ENCODE measurements at places on chromosomes 7 and 10.

- no peak for DNase-seq
These were observed 51.1 kb downstream of the COL17A1 start for GRCh38 chr10:104034401-104035193.

- DNase-seq, result no peak
These were observed 2.7 kb downstream of the TRUB1 start for GRCh38 chr10:114940735-114941134.

GRCh38 chr10:15223174-15223573, 54.7 kb upstream of the NMT2 start:
- no peak for DNase-seq

GRCh38 chr7:108813251-108814014, 243.8 kb downstream of the DNAJB9 start:
- DNase-seq, result no peak

- no peak for DNase-seq
These were observed 6.0 kb downstream of the AKR1B10 start for GRCh38 chr7:134533288-134533771.

DNA sequence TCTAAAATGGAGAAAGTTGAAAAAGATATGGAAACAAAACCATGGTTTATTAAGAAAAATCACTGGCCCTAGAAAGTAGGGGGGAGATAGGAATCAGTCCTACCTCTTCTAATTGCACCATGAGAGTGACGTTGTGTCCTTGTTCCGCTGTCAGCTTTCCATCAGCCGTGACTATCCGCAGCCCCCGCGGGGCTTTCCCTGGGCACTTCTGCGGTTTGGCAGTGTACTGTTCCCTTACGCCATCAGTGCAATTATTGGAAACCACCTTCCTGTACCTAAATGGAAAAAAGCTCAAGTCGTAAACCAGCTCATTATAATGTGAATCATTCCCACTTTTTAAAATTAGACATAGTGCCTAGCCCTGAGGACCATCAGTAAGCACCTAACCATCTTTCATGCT, 512.2 kb downstream of the SORCS1 start:
- no peak for DNase-seq

- DNase-seq, result no peak
These were observed 33.1 kb downstream of the HBP1 start for GRCh38 chr7:107201795-107202450.

GRCh38 chr10:60441515-60441914, 51.8 kb upstream of the ANK3 start:
- DNase-seq, result no peak

DNA sequence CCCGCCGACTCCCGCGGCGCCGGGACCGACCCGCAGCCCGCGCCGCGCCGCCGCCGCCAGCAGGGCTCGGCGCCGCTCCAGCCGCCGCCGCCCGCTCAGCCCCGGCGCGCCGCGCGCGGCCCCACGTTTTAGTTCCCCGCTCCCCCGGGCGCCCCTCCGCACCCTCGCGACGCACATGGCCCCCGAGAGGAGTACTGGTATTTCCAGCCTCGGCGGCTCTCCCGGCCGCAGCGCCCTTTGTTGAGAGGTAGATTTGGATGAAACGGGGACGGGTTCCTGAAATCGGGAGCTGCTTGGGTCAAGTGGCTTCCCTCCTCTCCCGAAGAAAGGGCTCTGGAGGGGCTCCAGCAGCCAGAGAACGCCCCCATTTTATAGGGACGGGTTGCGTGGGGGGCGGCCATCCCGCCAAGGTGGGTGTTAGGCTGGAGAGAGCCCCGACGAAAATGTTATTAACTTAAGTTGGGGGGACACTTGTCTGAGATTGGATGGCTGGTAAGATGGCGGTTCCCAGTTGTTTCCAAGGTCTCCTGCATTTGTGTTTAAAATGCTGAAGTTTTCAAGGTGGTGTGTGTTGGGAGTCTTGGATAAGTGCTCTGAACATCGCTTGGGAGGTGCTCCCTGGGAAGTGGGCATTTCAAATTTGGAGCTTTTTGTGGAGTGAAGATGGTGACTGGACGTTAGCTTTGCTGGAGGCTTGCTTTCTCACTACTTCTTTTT, 1.2 kb downstream of the BMI1 start:
- DNase-seq, result no peak

- DNase-seq, result no peak
These were observed 207.6 kb downstream of the GLI3 start for GRCh38 chr7:42029405-42029804.

DNA sequence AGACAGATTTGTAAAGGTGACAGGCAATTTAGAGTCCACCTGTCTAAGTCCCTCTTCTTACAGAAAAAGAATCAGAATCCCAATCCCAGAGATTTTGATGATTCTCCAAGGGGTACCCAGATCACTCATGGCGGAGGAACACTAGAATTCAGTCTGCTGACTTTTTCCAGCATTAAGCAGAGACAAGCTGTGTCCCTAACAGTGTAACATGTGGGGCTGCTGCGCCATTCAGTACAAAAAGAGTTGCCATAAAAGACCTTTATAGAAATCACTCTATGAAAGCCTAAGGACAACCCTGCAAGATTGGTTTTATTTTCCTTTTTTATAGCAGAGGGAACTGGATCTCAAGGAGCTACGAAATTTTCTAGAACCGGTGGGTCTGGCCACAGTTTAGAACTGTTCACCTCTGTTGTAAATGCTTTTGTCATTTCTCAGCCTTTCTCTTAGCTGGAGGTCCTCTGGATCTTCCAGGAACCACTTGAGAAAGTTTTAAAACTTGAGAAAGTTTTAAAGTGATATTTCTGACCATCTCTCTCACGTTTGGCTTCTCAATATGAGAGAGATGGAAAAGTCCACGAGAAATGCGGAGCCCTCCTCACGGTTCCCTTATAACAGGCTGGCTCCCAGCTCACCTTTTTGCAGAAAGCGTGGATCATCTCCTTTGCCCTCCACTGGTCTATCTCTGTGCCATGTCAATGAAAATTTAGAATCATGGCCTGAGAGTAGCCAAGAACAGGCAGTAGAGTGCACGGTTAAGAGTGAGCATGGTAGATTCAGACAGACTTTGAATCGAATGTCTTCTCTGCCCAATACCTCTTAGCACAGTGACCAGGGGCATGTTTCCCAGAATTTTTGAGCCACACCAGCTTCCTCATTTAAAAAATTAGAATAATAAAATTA, 826 bp downstream of the GIMAP7 start:
- peak; percentile 20 for DNase-seq

- no peak for DNase-seq
These were observed 511.0 kb upstream of the PCDH15 start for GRCh38 chr10:55311848-55312635.

GRCh38 chr7:11478882-11479281, 353.1 kb downstream of the THSD7A start:
- peak; percentile 5 for DNase-seq

DNA sequence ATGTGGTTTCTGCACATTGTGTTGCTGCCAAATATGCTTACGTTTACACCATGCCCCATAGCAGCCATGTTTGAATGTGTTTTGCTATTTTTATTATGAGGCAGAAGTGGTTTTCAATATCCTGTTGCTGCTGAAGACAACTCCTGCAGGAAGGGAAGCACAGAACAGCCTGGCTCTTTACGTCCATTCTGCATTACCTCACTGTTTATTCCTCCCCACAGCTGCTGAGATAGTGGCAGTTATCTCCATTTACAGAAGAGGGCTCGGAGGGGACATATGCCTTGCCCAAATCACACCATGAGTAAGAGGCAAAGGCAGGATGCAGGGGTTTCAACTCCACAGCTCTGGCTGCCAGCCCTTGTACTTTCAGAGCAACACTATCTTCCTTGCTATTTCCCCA, 35.3 kb downstream of the PLPP4 start:
- no peak for DNase-seq

GRCh38 chr7:29825775-29826529, 19.6 kb downstream of the WIPF3 start:
- DNase-seq, result no peak

GRCh38 chr7:122507591-122507990, 191.3 kb downstream of the RNF133 start:
- DNase-seq, result no peak

GRCh38 chr7:128003787-128004186, 27.4 kb downstream of the LRRC4 start:
- DNase-seq, result peak; percentile 31

DNA sequence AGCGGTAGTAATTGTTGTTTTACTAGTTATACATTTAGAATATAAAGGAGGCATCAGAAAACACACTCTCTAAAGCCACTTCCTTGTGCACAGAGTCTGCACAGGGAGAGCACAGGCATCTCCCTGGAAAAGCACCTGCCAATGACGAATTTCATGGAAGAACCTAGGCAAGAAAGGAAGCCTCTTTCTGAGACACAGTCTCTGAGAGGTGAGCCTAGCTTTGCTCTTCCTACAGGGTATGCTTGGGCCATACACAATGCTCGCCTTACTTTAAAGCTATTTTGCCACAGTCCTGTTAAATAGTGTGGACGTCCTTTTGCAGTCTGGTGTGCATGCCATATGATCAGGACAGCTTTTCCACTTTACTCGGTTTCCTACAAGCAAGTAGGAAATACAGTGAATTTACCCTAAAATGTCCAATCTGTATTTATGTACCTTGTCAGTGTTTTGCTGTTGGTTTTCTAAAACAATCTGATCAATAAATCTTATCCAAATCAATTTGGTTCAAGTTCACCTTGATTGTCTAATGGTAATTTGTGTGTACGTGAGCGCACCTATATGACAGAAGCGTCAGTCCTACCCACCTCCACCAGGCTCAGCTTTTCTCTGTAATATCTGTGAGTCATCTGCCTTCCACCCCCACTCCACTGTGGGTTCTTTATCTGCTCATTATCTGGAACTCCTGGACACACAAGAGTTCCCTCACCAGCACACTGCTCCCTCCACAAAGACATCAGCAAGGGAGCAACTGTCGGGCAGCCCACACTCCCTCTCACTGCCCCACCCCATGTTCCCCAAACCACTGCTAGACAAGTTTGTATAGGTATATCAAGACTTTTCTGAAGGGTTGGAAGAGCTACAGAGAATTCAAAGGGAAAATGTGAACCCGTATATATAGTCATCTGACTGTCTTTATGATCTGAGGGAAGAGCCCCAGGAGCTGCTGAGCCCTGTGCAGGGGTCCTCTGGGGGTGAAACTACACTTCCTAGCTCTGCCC, 65.2 kb downstream of the KLHDC10 start:
- no peak for DNase-seq

- DNase-seq, result no peak
These were observed 19.4 kb upstream of the PDCD4 start for GRCh38 chr10:110852255-110852896.

GRCh38 chr10:97822261-97822687, 27.4 kb upstream of the GOLGA7B start:
- DNase-seq, result no peak

- DNase-seq, result peak; percentile 38
These were observed 7.3 kb downstream of the C7orf57 start for GRCh38 chr7:48042636-48043035.

GRCh38 chr10:126065751-126066377, 169.5 kb downstream of the FANK1 start:
- no peak for DNase-seq

GRCh38 chr7:73341877-73342276, 13.9 kb downstream of the FKBP6 start:
- peak; percentile 50 for DNase-seq

GRCh38 chr10:84552478-84552877, 224.1 kb downstream of the CCSER2 start:
- DNase-seq, result no peak

DNA sequence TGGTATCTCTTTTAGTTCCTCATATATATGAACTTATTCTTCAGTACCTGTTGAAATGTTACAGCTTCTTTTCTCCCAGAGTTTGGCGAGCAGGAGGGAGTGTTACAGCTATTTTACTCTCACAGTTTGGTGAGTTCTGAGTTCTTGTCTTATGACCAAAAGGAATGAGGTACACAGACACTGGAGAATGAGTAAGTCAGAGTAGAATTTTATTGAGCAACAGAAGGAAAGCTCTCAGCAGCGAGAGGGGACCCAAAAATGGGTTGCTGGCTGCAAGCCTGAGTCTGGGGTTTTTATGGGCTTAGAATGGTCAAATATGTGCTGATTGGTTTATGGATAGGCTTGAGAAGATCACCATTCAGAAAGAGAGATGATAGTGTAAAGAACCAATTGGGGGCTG, 175.2 kb downstream of the CDK14 start:
- no peak for DNase-seq

DNA sequence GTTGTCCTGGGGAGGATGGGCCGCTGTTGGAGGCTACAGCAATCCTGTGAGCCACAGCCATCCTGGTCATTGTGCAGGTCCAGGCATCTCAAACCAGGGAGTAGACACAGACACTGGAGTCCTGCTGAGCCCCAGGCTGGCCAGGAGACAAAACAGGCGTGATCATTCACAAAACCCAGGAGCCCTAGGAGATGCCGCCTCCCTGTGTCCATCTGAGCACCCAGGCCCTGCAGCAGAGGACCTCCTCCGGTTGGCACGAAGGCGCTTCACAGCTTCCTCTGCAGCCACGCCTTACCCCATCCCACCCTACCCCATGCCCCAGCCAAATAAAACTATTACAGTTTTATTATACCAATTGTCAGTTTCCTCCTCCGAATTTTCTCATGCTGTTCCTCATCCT, 183.6 kb downstream of the PLXNA4 start:
- no peak for DNase-seq

- no peak for DNase-seq
These were observed 42.5 kb upstream of the FZD8 start for GRCh38 chr10:35684586-35684985.

GRCh38 chr7:44587843-44588711, 6.0 kb upstream of the TMED4 start:
- peak; percentile 43 for DNase-seq

DNA sequence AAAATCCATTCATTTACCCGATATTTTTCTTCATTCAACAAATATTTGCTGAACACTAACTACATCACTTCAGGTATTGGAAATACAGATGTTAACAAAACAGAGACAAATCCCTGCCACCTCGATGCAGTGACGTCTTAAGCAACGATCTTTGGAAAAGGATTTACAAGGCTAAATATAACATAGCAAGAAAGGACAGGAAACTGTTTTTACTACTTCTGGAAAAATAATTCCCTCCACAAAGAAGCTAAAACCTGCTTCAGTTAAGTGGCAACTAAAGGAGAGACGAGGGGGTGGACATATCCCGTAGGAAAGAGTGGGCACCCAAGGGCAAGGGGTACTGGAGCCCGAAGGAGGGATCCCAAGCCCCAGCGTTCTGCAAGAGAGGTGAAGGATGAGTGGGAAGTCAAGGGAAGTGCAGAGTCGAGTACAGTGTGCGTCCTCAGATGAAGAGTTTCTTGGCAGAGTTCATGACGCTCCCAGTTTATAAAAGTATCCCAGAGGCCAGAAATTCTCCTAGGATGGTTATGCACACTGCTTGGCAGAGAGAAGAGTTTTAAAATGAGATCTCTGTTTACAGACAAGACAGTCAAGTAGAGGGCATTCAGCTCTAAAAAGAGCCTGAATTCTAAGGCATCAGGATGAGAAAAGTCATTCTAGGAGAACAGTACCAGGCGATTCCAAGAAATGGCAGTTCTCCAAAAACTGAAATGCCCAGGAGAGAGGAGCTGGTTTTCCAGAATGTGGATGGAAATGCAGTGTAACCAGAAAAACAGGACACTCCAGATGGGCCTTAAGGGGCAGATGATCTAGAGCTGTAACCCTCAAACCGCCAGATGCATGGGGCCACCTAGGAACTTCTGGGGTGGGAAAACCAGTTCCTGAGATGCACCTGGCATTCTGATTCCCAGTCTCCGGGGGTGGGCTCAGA, 97.3 kb downstream of the GRB10 start:
- no peak for DNase-seq
